ENCODE measurements at places on chromosomes 11 and 22.

DNA sequence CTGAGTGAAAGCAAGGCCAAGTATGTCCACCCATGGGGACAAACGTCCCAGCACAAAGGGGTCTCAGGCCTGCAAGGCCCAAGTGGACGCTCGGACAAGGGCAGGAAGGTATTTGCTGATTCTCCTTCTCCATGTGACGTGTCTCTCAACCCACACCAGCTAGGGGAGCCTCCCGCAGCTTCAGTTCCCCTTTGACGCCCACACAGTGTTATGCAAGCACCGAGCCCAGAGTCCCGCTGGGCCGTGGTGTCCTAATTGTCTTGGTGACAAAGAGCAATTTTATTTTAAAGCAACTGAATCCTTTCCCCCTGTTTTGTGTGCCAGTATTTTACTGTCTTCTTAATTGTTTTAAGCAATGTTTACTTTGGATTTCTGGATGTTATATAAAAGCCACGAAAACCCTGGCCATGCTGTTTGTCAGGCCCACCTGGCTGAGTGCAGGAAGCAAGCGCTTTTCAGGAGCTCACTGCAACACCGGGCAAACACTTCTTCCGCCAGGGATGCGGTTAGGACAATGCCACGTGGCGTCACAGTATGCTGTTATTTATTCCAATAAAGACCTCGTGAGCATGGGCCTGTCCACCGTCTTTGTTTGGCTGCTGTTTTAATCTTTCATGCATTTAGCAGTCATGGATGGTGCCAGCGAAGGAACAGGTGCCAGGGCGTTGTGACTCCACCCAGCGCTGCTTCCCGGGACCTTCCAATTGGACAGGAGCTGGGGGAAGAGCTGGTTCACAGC is 8.2 kb upstream of the PARVG start:
- no peak for DNase-seq

DNA sequence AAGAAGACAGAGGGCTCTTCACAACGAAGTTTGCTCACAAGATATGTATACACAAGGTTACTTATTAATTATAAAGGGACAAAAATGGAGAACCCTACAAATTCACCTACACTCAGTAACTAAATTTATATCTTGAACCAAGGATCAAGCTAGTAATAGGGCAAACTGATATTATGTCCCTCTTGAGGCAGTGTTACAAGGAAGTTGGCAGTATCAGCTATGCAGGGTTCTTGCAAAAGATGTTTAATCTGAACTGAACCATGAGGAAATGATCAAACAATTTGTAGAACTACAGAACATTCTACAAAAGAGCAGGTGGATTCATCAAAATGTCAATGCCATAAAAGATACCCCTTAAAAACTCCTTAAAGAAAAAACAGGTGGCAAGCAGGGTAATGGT is 10.7 kb downstream of the CADM1 start:
- no peak for DNase-seq

- no peak for DNase-seq
Measured at GRCh38 chr11:118088531-118088930, 1.8 kb upstream of the SMIM35 start.

- no peak for DNase-seq
Measured at GRCh38 chr11:7449211-7449840, 36.0 kb upstream of the OLFML1 start.

- DNase-seq: no peak
Measured at GRCh38 chr11:2090172-2091111, 48.7 kb downstream of the IGF2 start.

All from hypothalamus (tissue), 51 donors.